ENCODE measurements at places on chromosomes 5 and 9. TPM values are rescaled to one million over a fixed set of nuclear protein-coding genes. Genes with fewer than 3 reads are reported as not detected.

DNA sequence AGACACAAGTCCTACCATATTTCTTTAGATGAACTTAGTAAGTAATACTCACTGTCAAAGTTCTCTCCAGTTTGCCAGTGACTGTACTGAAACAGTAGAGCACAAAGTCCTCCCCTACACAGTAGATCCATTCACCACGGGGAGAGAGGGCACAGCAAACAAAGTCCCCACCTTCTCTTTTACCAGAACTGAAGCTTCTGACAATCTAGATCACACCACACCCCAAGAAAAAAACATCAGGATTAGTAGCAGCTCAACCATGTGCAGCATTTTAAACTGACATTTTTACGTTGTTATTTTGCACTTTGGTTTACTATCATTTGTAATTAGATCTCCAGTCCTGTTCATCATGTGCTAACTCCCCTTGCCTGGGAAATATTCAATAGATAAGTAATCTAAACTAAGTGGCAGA, 23.0 kb downstream of the DNAJA1 start:
- H3K4me3 ChIP-seq: no peak overlapping the region
- no peak for DNase-seq
- peaks cover 3% of the 10 kb centered on the region for H3K4me1 ChIP-seq
- peaks cover 37% of the 10 kb centered on the region for H3K36me3 ChIP-seq
- no peaks in the 10 kb centered on the region for H3K27me3 ChIP-seq

GRCh38 chr9:134358662-134359319, 32.5 kb downstream of the RXRA start:
- H3K4me1 ChIP-seq: peaks cover 87% of the 10 kb centered on the region
- H3K27ac ChIP-seq: peak overlapping the region; percentile 13
- DNase-seq: peak; percentile 67
- no peak overlapping the region for H3K4me3 ChIP-seq
- H3K36me3 ChIP-seq: no peaks in the 10 kb centered on the region

DNA sequence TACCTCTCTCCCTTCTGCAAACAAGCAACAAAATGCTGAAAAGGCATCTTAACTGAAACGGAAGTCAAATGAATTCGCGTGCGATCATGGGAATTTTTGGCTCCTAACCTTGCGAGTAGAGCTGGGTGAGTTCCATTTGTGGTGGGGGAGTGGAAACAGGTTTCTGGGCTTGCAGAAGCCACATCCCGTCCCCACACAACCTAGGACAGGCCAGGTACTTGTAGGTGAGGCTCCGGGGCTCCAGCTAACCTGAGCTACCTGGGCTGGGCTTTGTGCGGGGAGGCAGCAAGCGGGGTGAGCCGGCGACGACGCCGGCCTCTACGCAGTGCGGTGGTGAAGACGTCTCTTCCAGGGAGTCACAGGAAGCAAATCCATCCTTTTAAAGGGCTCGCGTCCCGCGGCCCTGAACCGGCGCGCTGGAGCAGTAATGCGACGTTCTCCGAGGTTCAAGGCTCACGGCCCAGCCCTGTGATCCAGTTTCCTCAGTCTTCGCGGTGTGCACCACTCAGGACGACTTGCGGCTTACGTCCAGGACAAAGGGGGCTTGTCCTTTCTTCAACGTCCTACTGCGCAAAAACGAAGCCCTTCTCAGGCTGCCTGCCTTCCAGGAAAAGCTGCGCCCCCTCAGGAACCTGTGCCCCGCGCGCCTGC, 567 bp upstream of the SPIN1 start:
- H3K27me3 ChIP-seq: no peaks in the 10 kb centered on the region
- peak overlapping the region; percentile 94 for H3K27ac ChIP-seq
- peaks cover 22% of the 10 kb centered on the region for H3K4me1 ChIP-seq
- DNase-seq: peak; percentile 57
- H3K36me3 ChIP-seq: no peaks in the 10 kb centered on the region

The FAM221B gene
- not detected for total RNA-seq

The PKN3 gene
- 4.8 TPM for total RNA-seq

The IFNA2 gene
- total RNA-seq: not detected

The HSPB3 gene
- 3.3 TPM for total RNA-seq
